ENCODE measurements at places on chromosomes 13 and 19.

- no peak for DNase-seq
These were observed 86.1 kb downstream of the EDNRB start for GRCh38 chr13:77832339-77833100.

DNA sequence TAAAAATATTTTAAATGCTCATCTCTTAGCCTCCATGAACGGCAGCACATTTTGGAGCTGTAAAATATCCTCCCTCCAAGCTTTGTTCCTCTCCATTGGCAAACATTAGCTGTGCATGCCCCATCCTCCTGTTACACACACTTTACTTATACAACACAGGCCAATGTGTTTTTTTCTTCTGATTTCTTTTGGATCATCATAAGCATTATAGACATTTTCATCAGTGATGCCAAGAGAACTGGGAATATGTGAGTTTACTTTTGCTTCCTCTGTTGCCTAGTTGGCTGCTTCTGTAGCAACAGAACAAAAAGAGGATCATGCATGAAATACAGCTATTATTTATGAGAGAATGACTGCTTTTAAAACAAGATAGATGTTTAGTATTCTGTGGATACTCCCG, 142.6 kb downstream of the PCDH9 start:
- no peak for DNase-seq

- peak; percentile 79 for DNase-seq
These were observed at the start of gene SPINT2 for GRCh38 chr19:38264486-38265212. SPINT2 (plus strand) TSS chr19:38264573; CDS start chr19:38264893, 320 bp downstream.

DNA sequence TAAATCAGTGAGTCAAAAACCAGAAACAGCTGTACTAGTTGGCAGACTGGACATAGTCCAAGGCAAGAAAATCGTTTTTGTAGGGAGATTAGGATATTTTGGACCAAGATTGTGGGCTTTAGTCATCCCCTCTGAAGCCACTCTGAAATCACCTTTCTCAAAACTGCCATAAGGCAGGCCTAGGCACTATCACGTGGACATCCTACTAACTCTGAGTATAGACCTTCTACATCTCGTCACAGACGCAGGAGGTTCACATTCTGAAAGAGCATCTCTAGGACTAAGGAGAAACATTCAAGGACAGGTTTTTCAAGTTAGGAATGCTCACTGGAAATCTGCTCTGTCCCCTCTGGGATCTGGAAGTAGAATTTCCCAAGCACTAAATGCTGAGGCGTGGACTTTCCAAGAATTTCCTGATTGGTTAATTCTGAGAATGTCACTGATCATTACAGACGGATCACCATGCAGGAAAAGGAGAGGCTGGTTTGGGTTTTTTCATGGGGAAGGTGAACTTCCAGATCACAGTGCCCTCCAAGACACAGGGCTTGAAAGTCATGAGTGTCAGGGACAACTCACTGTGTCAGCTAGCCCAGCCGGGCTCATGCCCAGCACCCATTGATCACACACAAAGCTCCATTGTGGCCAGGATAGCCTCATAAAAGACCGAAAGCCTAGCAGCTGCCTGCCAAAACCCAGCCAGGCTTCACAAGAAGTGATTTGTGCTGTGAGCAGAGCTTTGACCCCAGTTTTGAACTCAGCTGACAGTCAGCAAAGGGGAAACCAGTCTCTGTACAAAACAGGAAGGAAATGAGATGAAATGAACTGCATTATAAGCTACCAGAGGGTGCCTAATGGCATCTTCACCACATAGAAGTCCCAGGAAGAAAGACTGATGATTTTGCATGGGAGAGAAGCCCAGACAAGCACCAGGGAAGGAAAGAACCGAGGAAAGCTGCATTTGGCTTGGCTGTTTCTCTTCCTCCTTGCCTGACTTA, 2.7 kb upstream of the RUBCNL start:
- DNase-seq: peak; percentile 7

- DNase-seq: no peak
These were observed 177.0 kb downstream of the DCLK1 start for GRCh38 chr13:35954207-35954560.

GRCh38 chr19:36008336-36008978, at the start of gene SYNE4:
SYNE4 (minus strand) TSS chr19:36008813; CDS start chr19:36008681, 132 bp downstream.
- DNase-seq: no peak

GRCh38 chr13:40238761-40239160, 427.7 kb downstream of the FOXO1 start:
- no peak for DNase-seq

- DNase-seq: no peak
These were observed 59.7 kb downstream of the SHISA2 start for GRCh38 chr13:25992076-25992475.

DNA sequence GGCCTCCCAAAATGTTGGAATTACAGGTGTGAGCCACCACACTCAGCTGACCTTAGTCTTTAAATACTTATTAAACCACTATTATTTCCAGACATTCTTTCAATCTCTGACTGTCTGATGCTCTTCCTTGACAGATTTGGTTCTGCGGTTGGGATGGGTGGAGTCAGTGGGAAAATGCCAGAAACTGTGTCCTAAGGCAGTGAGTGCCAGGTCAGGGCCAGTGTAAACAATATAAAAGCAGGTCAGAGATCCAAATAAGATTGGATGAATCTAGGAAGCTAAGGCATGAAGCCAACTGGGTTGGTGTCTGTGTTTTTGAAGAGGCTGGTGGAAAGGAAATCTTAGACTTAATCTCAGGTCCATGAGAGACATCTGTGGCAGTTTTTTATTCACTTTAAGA, 74.7 kb downstream of the KLF5 start:
- no peak for DNase-seq

DNA sequence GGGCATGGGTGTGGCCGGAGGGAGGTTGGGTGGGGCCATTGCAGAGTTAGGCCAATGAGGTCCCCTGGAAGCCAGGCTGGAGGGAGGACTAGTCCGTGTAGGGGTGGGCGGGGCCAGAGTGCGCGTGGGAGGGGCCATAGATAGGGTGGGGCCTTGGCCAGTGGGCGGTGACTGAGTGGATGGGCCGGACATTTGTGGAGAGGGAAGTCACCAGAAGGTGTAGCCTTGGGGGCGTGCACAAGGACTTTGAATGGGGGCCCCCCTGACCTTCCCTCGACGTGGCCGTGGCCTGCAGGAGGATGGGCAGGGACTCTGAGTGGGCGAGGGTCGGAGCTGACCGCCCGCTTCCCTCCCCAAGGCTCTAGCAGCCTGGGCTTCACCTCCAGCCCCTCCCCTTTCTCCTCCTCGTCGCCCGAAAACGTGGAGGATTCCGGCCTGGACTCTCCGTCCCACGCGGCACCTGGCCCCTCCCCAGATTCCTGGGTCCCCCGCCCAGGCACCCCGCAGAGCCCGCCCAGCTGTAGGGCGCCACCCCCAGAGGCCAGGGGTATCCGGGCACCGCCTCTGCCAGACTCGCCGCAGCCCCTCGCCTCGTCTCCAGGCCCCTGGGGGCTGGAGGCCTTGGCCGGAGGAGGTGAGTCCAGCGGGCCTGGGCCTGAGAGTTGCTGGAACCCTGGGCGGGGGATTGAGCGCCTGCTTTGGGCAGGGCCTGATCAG, 16.5 kb upstream of the B3GNT3 start:
- peak; percentile 27 for DNase-seq

GRCh38 chr13:33262062-33262487, 23.5 kb downstream of the STARD13 start:
- DNase-seq: no peak

GRCh38 chr13:105463011-105463501, 1072.4 kb downstream of the EFNB2 start:
- no peak for DNase-seq

GRCh38 chr13:33639158-33639557, 178.8 kb upstream of the RFC3 start:
- DNase-seq: no peak

- DNase-seq: peak; percentile 27
These were observed 55.6 kb upstream of the ALOX5AP start for GRCh38 chr13:30679483-30680330.

DNA sequence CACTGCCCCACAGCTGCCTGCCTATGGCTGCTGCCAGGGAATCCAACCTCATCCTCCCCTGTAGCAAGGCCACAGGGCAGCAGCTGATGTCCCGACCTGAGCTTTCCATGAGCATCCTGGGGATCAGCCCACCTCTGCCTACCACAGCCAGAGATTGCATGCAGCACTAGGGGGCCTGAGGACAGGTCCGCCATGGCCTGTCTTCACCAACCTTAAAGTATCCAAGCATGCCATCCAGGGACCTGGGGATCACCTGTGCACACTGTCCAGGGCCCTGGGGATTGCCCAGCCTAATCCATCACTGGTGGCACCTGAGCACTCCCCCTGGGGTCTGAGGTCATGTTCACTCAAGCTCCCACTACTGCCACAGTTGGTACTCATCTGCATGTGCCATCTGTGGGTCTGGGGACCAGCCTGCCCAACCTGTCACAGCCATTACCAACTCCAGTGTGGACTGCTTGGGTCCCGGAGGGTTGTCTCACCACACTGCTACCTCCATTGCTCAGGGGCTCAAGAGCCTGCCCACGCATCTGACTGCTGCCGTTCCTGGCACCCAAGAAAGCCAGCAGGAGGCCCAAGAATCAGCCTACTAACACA, 53.0 kb downstream of the KCTD15 start:
- DNase-seq: no peak

DNA sequence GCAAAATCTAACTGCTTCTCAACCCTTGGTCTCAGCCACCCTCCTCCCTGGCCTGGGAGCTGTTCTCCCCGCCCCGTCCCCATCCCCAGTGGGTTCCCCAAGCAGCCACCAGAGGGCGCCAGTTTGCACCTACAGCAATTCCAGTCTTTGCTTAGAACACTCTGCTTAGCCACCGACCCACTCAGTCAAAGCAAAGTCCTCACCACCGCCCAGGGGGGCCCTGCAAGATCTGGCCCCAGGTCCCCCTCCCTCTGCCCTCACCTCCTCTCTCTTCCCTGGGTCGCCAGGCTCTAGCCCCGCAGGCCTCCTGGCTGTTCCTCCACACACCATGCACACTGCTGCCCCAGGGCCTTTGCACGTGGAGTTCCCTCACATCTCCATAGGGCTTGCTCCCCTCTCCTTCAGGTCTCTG, 12.4 kb downstream of the TMEM143 start:
- DNase-seq: peak; percentile 68

GRCh38 chr19:4174213-4174894, 8.0 kb downstream of the SIRT6 start:
- DNase-seq: no peak

GRCh38 chr19:2636141-2636896, 66.2 kb downstream of the GNG7 start:
- no peak for DNase-seq

DNA sequence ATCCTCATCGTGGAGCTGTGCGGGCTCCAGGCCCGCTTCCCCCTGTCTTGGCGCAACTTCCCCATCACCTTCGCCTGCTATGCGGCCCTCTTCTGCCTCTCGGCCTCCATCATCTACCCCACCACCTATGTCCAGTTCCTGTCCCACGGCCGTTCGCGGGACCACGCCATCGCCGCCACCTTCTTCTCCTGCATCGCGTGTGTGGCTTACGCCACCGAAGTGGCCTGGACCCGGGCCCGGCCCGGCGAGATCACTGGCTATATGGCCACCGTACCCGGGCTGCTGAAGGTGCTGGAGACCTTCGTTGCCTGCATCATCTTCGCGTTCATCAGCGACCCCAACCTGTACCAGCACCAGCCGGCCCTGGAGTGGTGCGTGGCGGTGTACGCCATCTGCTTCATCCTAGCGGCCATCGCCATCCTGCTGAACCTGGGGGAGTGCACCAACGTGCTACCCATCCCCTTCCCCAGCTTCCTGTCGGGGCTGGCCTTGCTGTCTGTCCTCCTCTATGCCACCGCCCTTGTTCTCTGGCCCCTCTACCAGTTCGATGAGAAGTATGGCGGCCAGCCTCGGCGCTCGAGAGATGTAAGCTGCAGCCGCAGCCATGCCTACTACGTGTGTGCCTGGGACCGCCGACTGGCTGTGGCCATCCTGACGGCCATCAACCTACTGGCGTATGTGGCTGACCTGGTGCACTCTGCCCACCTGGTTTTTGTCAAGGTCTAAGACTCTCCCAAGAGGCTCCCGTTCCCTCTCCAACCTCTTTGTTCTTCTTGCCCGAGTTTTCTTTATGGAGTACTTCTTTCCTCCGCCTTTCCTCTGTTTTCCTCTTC, 6.3 kb downstream of the MYADM start:
- DNase-seq: no peak

- DNase-seq: peak; percentile 91
These were observed 8.9 kb downstream of the ACTN4 start for GRCh38 chr19:38656171-38656981.

GRCh38 chr13:27177852-27178251, 6.2 kb upstream of the USP12 start:
- no peak for DNase-seq

GRCh38 chr19:50679177-50680125, 30.2 kb downstream of the C19orf81 start:
- DNase-seq: peak; percentile 57

DNA sequence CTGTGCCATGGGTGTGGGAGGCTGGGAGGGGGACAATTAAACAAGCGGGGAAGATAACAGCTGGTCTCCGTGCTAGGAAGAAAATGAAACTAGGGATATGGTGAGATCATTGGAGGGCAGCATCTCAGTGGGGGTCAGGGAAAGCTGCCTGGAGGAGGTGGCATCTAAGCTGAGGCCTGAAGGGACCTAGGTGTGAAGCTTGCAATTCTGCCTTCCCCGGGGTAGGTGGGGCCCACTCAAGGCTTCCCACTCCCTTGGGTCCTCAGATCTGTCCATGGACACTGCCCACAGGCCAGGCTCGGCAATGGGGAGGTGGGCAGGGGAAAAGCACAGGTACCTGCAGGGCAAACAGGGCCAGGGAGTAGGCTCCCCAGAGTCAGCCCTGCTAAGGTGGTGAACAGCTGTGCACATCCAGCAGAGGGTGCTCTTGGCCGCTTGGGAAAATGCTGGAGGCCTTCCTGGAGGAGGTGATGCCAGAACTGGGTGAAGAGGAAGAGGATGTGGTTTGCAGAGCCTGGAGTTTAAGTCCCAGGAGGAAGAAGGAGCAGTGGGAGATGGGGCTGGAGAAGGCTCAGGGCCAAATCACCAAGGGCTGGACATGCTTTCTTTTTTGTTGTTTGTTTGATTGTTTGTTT, 25.7 kb upstream of the CCNE1 start:
- DNase-seq: no peak

GRCh38 chr13:78770601-78771000, 111.6 kb upstream of the OBI1 start:
- no peak for DNase-seq

DNA sequence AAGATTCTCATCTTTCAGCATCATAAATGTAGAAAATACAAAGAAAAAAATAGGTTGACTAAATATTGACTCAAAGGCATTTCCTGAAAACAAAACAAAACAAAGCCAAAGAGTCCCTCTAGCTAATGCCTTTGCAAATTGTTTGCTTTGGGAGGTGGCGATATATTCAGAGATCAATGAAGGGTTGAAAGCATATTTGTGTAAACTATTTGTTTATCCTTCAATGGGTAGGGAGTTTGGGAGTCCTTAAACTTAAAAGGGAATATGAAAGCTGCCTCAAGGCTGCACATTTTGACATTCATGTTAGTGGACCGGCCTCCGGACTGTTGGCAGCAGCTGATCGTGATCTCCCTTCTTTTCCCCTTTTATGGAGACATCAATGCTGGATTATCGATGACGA, 257.5 kb downstream of the ITGBL1 start:
- no peak for DNase-seq

- DNase-seq: no peak
These were observed 5.3 kb upstream of the PROZ start for GRCh38 chr13:113152984-113153809.
